ENCODE measurements at places on chromosomes 7 and 10.

GRCh38 chr10:26881600-26882331 lies 21.0 kb upstream of the ABI1 start:
- peak; percentile 34 for DNase-seq
- no peaks in the 10 kb centered on the region for H3K36me3 ChIP-seq
- no peaks in the 10 kb centered on the region for H3K4me1 ChIP-seq
- H3K27ac ChIP-seq: no peak overlapping the region

GRCh38 chr10:47038881-47039561 lies 127.8 kb downstream of the PTPN20 start:
- no peaks in the 10 kb centered on the region for H3K4me1 ChIP-seq
- H3K27me3 ChIP-seq: no peaks in the 10 kb centered on the region
- no peak overlapping the region for H3K27ac ChIP-seq
- no peak for DNase-seq
- no peak overlapping the region for H3K4me3 ChIP-seq

DNA sequence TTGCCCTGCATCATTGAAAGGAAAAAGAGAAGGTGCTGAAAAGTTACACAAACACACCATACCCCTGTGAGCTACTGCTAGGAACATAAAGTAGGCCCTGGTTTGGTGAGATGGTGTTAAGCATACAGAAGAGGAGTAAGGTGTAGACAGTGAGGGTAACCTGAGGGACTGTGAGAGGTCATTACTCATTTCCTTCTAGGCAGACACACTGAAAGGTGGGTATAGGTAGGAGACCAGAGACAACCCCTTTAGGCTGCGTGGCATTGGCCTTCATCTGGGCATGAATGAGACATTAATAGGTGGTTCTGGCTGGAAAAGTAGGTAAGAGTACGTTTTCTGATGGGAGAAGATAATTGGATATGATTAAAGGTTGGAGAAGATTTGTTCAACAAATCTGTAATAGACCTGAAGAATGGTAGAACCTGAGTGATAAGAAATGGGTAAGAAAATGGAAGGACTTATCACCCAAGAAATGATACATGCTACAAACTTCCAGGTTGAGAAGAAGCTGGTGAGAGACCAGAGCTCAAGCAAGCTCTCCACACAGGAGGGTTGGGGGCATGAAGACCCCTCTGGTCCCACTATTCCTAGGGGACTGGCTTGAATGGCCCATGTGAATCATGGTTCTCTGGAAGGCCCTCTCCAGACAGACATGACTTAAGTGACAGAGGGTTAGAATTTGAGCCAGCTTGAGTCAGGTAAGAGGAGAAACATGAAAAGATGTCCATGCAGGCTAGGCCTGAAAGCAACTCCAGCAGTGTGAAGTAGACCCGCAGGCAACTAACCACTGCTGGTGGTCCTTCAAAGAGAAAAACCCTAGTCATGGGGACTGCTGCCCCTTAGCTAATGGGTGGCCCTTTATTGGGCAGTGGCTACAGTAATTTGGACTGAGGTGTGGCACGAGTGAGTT lies 3.8 kb downstream of the COMTD1 start:
- no peak for DNase-seq
- H3K27ac ChIP-seq: peak overlapping the region; percentile 56
- peaks cover 15% of the 10 kb centered on the region for H3K36me3 ChIP-seq
- peaks cover 4% of the 10 kb centered on the region for H3K4me1 ChIP-seq
- H3K27me3 ChIP-seq: no peaks in the 10 kb centered on the region

DNA sequence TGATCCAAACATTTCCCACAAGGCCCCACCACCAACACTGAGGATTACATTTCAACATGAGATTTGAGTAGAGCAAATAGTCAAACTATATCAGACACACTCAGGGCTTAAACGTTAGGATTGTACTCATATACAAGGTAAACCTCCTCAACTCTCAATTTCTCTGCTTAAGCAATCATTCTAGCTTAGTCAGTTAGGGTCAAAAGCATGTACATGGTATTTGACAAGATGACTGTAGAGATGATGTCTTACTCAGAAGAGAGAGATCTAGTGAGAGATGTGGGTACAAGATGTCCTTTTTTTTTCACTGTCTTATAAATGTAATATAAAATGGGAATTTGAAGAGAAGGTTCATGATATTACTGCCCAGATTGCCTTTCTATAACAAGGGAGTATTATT lies 270.1 kb downstream of the PRKG1 start:
- H3K27me3 ChIP-seq: no peaks in the 10 kb centered on the region
- H3K27ac ChIP-seq: no peak overlapping the region
- H3K4me3 ChIP-seq: no peak overlapping the region
- H3K4me1 ChIP-seq: no peaks in the 10 kb centered on the region
- DNase-seq: no peak

DNA sequence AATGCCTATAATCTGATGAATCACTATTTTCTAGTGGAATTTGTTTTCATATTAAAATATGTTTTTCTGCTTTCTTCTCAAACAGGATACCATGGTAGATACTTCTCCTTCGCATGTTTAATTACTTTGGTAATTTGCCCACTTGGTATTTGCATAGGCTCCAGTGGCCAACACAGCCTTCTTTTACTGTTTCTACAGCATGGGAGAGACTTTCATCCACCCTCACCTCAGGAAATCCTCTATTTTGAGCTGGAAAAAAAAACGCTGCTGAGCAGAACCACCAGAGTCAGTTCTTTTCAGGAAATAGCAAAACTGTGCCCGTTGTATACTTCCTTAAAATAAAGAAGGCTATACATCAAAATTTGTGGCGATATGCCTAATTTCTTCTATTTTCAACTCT lies 213.3 kb downstream of the MDFIC start:
- no peak for DNase-seq
- no peak overlapping the region for H3K27ac ChIP-seq
- H3K27me3 ChIP-seq: no peaks in the 10 kb centered on the region

DNA sequence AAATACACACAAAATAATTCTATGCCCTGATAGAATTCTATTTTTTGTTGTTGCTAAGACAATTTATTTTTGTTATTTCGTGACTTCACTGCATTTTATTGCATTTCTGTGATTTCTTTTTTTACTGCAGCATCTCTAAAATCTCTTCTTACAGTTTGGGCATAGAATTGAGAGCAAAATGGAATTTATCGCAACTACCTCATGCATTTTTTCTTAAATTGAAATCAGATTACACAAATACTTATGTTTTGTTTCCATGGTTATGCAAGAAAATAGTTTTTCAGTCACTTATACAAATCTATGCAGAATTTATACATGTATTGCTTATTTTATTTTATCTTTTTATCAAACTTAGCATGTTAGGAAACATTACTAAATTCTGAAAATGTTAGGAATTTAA lies 781.8 kb upstream of the LRRTM3 start:
- no peaks in the 10 kb centered on the region for H3K36me3 ChIP-seq
- H3K27me3 ChIP-seq: no peaks in the 10 kb centered on the region
- H3K4me3 ChIP-seq: no peak overlapping the region

- H3K4me3 ChIP-seq: no peak overlapping the region
- no peaks in the 10 kb centered on the region for H3K36me3 ChIP-seq
Measured at GRCh38 chr7:66315192-66315591, 110.1 kb downstream of the TPST1 start.

GRCh38 chr10:102492983-102493382 lies 9.5 kb downstream of the ACTR1A start:
- H3K27ac ChIP-seq: no peak overlapping the region
- H3K36me3 ChIP-seq: peaks cover 11% of the 10 kb centered on the region
- DNase-seq: no peak
- peaks cover 4% of the 10 kb centered on the region for H3K4me1 ChIP-seq

All from naive thymus-derived CD4-positive, alpha-beta T cell (primary cell).